A172 (cell line): ENCODE measurements at places on chromosomes 5 and 9. TPM values are rescaled to one million over a fixed set of nuclear protein-coding genes. Genes with fewer than 3 reads are reported as not detected.

ZSWIM6 gene
- total RNA-seq: 5.6 and 5.9 TPM in 2 replicates

DNA sequence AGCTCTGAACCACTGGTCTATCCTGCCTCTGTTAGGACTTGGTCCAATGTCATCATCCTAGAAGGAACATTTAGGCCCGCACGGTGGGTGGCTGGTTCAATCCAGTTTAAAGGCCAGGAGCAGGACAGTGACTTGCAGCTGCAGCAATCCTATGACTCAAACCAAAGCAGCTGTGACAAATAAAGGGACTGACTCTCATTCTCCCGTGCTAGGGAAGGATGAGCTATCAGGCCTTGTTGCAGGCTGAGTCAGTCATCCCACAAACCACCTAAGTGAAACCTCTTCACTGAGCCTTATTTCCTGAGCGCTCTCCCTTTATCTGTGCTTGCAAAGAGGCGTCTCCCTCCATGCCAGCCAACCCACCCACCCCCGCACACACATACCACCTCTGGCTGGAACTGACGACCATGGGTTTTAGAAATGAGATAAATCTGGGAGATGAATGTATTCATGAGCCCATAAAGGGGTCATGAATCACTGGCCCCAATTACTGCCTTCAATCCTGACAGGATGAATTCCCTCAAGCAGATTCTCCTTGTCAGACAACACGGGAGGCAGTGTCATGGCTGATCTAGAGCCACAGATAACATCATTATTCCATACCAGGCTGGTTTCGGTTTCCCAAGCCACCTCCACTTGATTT, 93.4 kb downstream of the KCNIP1 start:
- DNase-seq: peak; percentile 97

- no peak for DNase-seq
Measured at GRCh38 chr5:7686794-7687193, 164.1 kb downstream of the CFAP90 start.

PAM gene
- 190 and 218 TPM in 2 replicates for total RNA-seq

- no peak for DNase-seq
Measured at GRCh38 chr5:178341091-178341850, 108.7 kb upstream of the PHYKPL start.

SVEP1 gene
- 0.07 TPM in 1 of 2 replicates, not detected in the other for total RNA-seq

DNA sequence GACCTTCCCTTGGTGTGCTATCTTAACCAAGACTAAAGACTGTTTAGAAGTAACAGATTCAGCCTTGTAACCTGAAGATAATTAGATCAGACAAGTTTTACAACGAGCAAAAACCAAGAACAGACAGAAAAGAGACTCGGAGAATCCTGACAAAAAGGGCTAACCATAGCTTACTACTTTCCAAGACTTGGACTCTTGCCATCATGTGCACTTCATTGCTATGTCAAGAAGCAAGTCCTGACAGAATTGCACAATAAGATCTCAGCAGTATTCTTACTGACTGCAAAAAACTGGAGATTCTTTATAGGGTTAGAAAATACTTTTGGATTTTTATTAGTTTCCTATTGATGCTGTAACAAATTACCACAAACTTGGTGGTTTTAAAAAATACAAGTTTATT, 1539.0 kb upstream of the NUDT12 start:
- DNase-seq: no peak

GRCh38 chr5:111707630-111708164, 49.3 kb downstream of the NREP start:
- no peak for DNase-seq

- DNase-seq: no peak
Measured at GRCh38 chr5:14229181-14229580, 86.0 kb downstream of the TRIO start.

DNA sequence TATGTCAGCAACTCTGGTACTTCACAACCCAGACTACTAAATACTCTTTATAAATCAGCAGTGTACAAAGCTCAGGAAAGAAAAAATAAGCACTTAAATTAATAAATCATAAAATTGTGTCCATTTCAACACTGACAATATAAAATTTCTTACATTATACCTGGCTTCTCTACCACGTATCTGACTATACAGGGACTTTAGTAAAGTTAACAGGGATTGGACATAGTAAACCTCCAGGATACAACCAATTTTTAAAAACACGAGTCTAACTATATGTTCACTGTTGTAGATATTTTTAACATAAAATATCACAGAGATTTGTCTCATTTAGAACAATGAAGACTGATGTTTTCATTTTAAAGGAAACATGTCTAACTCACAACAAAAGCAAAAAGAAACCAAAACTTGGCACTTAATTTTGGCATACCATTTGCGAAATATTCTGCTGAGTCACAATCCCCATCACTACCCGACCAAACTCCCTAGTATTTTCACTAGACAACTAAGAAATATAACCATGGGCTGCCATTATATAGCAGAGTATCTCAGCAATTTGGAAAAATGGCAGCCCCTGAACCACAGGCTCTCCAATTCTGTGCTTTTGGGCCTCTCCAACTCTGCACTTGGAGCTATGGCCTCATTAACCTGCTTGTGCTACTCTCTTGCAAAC, 14.4 kb downstream of the FAM169A start:
- DNase-seq: peak; percentile 64

DNA sequence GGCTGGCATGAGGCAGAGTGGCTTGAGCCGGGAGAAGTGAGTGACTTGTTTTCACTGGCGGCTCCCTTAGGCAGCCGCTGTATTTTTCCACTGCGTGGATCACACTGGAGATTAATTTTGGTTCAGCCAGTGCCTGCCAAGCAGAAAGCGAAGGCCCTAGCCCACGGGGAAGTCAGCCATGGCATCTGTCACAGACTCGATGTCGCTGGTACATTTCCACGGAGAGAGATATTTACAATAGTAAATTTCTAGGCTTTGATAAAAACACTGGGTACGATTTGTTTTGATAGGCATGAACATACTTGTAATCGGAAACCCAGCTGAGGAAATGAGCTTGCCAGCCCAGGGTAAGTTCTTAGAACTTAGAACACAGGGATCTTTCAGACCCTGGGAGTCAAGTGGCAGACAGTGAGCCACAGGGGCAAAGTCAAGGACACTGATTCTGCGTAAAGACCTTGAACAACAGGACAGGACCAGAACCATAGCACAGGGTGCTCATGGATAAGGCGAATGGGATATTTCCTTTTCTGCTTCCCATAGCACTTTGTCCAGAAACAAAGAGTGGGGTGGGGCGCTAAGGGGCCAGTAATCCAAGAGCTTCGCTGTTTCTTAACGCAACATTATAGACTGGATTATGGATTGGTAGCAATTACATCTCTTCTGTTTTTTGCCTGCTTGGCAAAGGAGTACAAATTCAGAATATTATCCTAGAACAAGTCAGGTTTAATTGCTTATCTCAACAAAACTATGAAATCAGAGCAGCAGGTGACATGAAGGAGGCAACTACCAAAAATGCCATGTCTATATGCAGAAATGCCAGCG, 4.5 kb downstream of the DUSP1 start:
- peak; percentile 47 for DNase-seq
